ENCODE measurements at places on chromosomes 3 and 15.
A peak's percentile ranks its signal among the peaks of the same experiment; 100 is the strongest.

DNA sequence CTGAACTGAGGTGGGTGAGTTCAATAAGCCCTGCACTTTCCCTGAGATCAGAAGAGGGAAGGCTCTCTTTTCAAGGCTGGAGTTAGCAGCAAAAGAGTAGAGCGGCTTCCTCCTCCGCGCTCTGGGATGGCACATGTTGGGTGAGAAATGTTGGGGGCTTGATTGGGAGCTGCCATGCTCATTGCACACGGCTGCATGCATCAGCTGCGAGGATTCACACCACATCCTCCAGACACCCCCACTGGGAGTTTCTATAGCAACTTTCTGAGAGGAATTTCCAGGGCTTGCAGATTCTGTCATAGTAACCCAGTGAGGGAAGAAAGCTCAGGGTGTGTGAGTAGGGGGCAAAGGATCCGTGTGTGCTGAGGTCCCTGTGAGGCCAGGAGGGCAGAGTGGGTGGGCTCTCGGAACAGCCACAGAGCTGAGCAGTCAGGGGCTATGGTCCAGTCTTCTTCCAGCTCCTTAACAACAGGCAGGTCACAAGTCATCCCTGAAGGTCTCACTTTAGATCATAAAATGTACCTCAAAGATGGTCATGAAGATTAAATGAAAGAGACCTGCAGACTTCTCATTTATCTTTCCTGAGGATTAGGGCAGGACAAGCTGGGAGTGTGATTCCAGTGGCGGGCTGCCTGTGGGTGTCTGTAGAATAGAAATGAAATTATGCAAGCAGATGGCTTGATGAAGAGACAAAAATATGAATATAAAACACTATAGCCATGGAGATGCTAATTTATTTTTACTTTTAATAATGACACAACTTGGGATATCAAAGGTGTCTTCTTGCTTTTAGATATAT, 75.7 kb upstream of the CHRNA7 start:
- no peak for DNase-seq

DNA sequence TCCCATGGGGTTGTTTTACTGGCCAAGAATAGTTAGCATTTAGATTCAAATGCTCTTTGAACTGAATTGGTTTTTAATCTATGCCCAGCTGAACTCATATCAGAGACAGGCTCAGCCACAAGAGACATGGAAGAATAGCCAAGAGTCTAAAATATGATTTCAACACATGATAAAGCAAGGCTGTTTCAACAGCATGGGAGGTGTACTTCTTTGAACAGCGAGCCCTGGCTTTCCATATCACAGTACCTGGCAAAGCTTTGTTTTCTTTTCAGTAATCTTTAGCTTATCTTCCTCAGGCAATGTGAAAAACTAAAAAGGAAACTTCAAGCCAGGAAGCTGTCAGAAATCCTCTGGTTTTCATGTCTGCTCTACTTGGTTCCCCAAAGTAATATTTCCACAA, 413.6 kb upstream of the ADAMTS9 start:
- DNase-seq, result no peak

DNA sequence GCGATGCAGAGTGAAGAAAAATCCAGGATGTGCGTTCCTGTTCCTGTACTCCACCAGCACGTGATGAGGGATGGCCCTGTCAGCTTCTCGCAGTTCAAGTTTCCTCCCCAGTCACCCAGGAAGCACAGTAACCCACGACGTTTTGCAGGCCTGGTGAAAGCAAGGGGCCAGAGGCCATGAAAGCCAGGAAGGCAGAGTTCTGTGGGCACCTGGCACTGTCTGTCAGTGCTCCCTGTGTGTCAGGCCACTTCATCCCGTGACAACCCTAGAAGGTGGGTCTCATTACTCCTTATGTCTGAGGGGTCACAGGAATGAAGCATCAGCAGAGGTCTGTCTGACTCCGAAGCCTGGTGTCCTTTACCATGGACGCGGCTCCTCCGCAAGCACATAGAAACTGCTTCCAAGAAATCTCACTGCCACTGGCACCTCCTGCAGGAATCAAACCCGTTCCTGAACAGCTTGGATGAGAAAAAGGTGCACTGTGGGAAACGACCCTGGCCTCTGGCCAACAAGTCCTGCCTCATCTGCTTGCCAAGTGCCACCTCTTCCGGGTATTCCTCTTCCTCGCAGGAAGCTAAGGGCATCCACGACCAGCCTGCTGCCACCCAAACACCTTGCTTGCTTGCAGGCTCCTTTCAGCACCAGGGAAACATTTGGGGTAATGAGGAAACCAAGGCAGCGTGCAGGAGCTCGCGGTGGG, 14.6 kb downstream of the RAB43 start:
- no peak for DNase-seq

GRCh38 chr3:183272791-183273190, 19.7 kb downstream of the B3GNT5 start:
- no peak for DNase-seq

- no peak for DNase-seq
These were observed 2.0 kb upstream of the JMJD7 start for GRCh38 chr15:41825572-41826535.

GRCh38 chr3:132641837-132642538, 17.6 kb downstream of the ACAD11 start:
- DNase-seq, result peak; percentile 36

- DNase-seq, result no peak
These were observed 396.6 kb downstream of the GABRB3 start for GRCh38 chr15:26376243-26376642.

- peak; percentile 5 for DNase-seq
These were observed 180.0 kb downstream of the CD47 start for GRCh38 chr3:107910713-107911259.

- no peak for DNase-seq
These were observed 114.1 kb downstream of the CHDH start for GRCh38 chr3:53731934-53732624.

- no peak for DNase-seq
These were observed 7.7 kb upstream of the ZNF592 start for GRCh38 chr15:84740691-84741090.

DNA sequence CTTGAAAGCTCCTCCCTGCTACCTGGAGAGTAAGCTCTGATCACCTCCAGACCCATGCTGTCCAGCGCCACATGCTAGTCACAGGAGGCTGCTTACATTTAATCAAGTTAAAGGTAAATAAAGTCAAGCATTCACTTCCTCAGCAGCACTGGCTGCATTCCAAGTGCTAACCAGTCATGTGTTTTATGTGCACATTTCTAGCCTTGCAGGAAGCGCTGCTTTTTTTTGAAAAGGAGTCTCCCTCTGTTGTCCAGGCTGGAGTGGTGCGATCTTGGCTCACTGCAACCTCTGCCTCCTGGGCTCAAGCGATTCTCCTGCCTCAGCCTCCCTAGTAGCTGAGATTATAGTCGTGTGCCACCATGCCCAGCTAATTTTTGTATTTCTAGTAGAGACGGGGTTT, 279.2 kb downstream of the GABRG3 start:
- no peak for DNase-seq

- DNase-seq, result no peak
These were observed 278.9 kb downstream of the FEZF2 start for GRCh38 chr3:62094461-62094860.

DNA sequence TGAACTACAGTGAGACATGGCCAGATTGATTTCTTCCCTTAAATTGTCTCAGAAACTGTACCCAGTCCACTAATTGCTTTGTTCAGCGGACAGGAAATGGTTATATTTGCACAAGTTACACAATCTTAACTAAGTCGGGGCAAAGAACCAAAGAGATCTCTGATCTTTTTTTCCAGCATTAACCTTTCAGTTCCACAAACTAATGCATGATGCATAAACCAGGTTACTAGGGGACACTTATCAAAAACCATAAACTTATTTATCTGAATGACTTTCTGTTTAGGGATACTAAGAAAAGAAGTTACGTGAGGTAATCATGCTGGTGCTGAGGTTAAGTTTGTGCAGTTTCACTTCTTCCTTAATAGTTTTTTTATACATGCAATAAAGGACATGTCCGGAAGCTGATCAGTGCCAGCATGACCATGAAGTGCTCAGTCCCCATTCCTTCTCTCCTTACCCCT, 22.4 kb downstream of the FNDC3B start:
- DNase-seq, result no peak

DNA sequence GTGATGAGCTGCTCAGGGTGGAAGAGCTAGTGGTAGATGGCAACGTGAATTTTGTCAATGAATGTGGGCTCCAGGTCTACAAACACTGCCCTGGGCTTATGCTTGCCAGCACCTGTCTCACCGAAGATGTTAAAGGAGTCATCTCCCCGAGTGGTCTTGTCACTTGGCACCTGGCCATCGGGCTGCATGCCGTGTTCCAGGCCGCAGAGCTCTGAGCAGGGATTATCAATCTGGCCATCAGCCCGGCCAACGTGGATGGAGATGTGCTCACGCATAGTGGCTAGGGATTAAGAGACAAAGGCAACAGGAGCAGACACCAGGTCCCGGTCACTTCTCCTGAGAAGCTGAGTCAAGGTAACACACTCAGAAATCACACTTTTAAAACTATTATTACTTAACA, 54.8 kb upstream of the ACTC1 start:
- no peak for DNase-seq

GRCh38 chr3:62911526-62911925, 36.3 kb upstream of the CADPS start:
- DNase-seq, result no peak

DNA sequence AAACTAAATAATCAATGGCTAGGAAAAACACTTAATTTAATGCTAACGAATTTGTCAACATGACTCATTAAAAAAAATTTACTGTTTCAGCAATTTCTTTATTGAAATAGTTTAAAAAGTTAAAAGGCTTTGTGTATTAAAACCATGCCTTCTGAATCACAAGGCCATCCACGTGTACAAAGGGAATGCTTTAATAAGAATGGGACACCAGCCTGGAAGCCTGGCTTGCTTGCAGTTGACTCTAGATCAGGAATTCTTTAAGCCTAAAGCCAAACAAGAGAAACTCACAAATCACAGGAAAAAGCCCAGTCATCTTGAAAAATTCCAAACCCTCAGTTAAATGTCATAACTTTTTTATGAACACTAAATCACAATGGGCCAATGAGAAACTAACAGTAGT, 137.6 kb downstream of the PEAK1 start:
- no peak for DNase-seq

DNA sequence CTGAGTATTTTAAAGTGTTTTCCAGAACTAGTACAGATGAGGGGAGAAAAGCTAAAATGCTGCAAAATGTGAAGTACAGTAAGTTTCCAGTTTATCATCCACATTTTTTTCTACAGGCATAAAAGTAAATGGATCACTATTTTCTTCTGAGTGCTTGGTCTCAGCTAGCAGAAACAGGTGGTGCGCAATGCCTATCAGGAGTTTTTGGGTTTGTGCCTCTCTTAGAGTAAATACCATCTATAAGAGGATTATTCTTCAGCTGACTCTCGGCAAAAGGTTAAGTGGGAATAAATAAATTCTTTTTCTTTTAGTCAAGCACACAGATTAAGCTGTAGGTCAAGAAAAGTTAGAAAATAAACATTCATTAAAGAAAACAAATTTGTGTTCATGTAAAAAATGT, 1027.7 kb downstream of the PLOD2 start:
- DNase-seq, result no peak

DNA sequence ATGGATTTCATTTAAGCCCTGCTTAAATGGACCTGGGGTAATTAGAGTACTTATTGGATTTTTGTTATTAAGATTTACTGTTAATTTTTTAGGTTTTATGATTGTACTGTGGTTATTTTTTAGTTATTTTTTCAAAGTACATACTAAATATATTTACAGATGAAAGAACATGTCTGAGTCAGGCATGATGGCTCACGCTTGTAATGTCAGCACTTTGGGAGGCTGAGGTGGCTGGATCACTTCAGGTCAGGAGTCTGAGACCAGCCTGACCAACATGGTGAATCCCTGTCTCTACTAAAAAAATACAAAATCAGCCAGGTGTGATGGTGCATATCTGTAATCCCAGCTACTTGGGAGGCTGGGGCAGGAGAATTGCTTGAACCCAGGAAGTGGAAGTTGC, 16.2 kb upstream of the RPL24 start:
- DNase-seq, result no peak

DNA sequence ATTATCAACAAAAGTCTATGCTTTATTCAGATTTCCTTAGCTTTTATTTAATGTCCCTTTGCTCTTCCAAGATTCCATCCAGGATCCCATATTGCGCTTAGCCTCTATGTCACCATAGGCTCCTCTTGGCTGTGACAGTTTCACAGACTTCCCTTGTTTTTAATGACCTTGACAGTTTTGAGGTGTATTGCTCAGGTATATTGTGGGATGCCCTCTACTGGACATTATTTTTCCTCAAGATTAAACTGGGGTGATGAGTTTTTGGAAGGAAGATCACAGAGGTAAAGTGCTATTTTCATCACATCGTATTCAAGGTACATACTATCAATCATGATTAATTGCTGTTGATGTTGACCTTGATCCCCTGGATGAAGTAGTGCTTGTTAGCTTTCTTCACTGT, 99.1 kb upstream of the SMAD3 start:
- peak; percentile 6 for DNase-seq

GRCh38 chr3:87361956-87362355, 85.6 kb upstream of the POU1F1 start:
- no peak for DNase-seq

- no peak for DNase-seq
These were observed 28.5 kb upstream of the SFMBT1 start for GRCh38 chr3:53074366-53074696.

- no peak for DNase-seq
These were observed 34.5 kb downstream of the NPTN start for GRCh38 chr15:73598530-73599160.

DNA sequence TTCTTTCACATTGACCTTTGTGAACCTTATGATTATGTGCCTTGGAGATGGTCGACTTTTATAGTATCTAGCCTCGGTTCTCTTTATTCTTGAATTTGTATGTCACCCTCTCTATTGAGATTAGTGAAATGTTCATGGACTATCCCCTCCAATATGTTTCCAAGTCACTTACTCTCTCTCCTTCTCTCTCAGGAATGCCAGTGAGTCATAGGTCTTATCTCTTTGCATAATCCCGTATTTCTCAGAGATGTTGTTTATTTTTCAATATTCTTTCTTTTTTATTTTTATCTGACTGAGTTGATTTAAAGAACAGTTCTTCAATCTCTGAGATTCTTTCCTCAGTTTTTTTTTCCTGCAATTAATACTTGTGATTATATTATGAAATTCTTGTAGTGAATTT, 411.6 kb upstream of the CADM2 start:
- DNase-seq, result no peak

DNA sequence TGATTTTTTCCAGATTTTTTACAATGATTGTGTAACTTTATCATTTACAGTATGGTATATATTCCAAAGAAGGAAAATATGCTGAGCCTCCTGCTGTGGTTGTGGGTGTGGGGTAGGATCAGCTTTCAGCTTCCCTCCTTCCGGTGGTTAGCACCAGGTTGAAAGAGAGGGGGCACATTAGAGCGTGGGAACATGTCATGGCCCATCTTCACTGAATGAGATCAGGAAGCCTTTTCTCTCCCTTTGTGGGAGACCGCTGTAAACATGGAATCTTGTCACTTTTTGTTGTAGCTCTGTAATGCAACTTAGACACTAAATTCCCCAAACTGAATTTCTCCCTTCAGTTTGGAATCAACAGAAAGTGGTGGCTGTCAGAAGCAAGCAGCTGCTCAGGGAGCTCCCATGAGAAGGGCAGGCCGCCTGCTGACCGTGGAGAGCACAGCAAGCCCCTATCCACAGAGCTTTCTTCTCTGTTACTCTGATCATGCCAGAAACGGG, 86.7 kb upstream of the LIMD1 start:
- no peak for DNase-seq

GRCh38 chr3:12338595-12339546, 50.0 kb downstream of the PPARG start:
- DNase-seq, result no peak

All from CD4-positive, alpha-beta memory T cell (primary cell).